ENCODE measurements at places on chromosomes 6 and 20.

GRCh38 chr6:70391492-70391891, 21.8 kb upstream of the FAM135A start:
- no peak for DNase-seq

GRCh38 chr20:24936526-24937407, 12.3 kb upstream of the CST7 start:
- no peak for DNase-seq

DNA sequence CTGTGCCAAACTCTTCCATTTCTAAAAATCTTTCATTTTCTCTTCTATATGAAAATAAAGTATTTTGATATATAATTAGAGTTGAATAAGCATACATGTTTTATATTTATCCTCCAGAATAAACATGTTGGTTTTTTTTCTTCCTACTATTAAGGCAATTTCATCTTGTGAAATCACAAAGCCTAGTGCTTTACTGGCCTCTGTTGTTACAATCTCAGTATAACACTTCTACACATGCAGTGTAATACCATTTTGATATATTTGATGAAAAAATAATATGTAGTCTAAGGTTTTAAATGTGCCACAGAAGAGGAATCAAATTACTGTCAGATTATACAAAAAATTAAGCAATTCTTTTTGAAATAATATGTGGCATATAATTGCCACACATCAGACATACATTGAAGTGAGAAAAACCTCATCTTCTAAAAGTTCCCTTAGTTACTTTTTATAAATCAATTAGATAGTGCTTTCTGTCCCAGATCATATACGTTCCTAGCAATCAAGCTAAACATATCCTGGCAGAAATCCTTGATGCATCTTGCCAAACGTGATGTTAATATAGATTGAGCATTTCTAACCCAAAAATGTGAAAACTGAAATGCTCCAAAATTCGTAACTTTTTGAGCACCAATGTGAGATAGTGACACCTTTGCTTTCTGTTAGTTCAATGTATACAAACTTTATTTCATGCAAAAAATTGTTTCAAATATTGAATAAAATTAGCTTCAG, 225.1 kb upstream of the MANEA start:
- DNase-seq, result no peak

- no peak for DNase-seq
These were observed 28.3 kb upstream of the KIF3B start for GRCh38 chr20:32249030-32249738.

GRCh38 chr20:480044-480443, 17.7 kb upstream of the TBC1D20 start:
- no peak for DNase-seq
